MV-4-11 (cell line): ENCODE measurements at places on chromosomes 11 and 22.

GRCh38 chr11:133362156-133362555, 170.1 kb downstream of the OPCML start:
- DNase-seq = no peak

DNA sequence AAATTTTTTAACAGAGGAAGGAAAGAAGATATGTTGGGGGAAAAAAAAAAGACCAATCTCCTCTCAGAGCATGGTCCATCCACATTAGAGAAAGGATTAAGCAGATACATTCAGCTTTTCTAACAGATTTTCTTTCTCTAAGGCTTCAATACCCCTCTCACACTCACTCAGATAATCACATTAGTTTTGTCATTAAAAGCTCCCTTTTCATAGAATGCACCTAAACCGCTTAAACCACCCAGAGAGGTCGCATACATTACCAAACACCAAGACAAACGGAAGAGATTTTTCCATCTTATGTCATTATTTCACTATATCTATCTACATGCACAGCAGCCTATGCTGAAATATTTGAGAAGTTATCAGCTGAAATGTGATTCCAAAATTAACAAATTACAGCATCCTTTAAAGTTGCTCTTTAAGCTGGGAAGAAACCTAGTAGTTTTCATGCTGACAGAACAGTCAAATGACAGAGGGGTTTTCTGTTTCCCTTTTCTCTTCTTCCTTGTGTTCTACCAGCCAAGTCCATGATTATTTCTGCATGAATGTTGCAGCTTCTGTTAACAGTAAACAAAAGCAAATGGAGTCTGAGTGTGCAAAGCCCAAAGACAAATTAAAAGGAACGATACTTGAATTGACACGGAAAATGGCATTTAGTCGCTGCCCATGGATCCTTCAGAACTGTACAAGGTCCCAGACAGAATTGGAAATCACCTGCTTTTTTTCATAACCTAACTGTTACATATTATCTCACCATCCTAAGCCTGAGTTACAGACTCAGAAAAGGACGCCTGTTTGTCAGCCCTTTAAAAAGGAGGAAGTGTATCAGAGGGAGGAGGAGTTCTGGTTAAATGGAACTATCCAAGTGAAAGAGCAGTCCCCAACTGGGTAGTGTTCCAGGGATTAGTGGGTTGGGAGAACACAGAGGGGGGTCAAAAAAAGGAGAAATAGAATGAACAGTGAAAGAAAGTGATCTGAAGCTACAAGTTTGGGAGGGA, 54.6 kb downstream of the PRCP start:
- DNase-seq = peak; percentile 80

DNA sequence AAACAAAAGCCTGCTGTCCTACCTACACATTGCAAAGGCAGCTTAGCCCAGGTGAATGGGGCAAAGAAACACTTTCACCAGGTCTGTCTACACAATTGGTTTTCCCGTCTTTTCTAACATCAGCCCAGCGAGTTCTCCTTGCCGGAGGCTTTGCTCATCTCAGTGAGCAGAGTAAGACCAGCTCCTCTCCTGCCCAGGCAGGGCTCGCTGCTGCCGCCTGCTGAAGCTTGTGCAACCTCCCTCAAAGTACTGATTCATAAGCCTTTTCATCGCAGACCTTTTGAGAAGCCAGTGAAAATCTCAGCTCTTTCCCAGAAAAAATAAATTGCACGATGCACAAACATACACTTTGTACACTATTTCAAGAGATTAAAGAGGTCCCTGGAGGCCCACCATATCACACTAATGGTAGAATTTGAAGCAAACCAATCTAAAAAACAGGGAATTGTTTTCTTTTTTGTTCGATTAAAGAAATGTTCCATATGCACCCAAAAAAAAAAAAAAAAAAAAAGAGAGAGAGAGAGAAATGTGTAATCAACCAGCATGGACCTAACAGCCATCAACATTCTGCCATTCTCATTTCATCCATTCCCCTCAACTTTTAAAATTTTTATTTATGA, 328.1 kb upstream of the MPPED2 start:
- no peak for DNase-seq

DNA sequence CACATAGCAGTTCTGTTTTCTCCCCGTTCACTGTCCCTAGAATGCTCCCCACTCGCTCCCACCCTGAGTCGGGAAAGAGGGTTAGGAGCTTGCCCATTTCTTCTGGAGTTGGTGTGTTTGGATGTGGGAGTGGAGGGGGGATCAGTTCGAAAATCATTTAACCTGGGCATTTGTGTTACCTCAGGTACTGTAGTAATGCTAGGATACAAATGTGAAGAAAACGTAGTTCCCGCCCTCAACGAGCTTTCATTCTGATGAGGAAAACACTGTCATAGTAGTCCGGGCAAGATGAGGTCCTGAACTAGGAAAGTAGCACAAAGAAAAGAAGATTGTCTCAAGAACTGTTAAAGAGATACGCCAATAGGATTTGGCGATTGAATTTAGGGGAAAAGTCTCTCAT, 539 bp downstream of the SDHD start:
- DNase-seq = no peak

DNA sequence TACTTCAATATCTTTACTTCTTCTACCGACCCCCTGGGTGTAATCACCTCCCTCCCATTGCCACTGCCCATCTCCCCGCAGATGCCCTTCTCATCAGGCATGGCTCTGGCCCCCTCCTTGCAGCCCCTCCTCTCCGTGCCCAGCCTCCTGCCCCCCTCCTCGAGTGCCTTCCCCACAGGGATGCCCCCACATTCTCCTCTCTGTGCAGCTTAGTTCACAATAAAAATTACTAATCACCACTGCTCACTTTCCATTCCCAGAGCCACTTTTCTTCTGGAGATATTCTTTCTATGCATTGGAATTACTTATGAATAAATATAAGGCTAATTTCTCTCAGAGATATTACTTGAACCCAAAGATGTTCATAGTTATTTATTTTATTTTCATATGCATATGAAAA, 22.1 kb downstream of the IFITM10 start:
- no peak for DNase-seq

- no peak for DNase-seq
Measured at GRCh38 chr11:48058064-48058463, 77.7 kb downstream of the PTPRJ start.

- DNase-seq = no peak
Measured at GRCh38 chr11:67645521-67646461, 4.7 kb downstream of the ACY3 start.

GRCh38 chr11:61037441-61038093, 64.7 kb upstream of the CD5 start:
- no peak for DNase-seq

GRCh38 chr11:60756307-60757032, at the start of gene MS4A15:
Gene MS4A15 (plus strand): TSS chr11:60756867. CDS start chr11:60763734, 6,867 bp downstream.
- DNase-seq = peak; percentile 61

GRCh38 chr11:65773784-65774411, 6.9 kb downstream of the AP5B1 start:
- DNase-seq = peak; percentile 18

- DNase-seq = no peak
Measured at GRCh38 chr22:44793506-44794172, 41.3 kb downstream of the ARHGAP8 start.

DNA sequence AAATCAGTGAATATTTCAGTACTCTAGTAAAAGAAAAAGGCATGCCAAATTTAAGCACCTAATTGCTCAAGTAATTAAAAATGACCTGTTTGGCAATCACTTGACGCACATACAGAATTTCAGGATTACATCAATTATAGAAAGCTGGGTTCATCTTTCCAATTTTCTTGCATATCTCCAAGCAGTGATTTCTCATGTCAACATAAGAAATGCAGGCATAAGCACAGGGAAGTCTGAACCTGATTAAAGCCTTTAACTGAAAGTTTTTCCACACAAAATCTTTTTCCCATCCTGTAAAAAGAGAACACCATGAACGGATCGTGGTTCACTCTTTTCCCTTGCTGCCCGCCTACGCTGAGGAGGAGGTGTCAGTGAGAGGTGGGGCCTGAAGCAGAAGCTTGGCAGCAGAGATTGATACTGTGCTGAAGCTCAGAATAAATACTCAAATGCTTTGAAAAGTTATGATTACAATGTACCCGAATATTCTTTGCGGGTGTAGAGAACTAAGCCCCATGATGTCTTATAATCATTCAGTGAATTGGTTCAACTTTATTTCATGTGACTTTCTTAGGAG, 704.1 kb upstream of the CCDC90B start:
- no peak for DNase-seq

- DNase-seq = peak; percentile 84
Measured at GRCh38 chr11:123590296-123590912, 64.0 kb downstream of the SCN3B start.

- no peak for DNase-seq
Measured at GRCh38 chr11:131206671-131207070, 163.7 kb upstream of the NTM start.

DNA sequence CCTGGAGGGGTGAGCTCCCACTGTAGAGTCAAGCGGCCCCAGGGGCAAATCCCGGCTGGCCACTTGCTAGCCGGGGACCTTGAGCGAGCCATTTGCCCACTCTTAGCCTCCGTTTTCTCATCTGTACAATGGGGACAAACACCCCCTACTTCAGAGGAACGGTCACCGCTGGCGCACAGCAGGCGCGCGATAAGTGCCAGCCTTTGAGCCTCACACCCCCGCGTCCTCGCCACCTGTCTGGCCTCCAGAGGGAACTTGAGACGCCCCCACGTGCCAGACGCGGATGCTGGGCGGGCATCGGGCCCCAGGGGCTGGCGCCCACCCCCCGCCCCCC, 72.6 kb upstream of the TCF20 start:
- no peak for DNase-seq

DNA sequence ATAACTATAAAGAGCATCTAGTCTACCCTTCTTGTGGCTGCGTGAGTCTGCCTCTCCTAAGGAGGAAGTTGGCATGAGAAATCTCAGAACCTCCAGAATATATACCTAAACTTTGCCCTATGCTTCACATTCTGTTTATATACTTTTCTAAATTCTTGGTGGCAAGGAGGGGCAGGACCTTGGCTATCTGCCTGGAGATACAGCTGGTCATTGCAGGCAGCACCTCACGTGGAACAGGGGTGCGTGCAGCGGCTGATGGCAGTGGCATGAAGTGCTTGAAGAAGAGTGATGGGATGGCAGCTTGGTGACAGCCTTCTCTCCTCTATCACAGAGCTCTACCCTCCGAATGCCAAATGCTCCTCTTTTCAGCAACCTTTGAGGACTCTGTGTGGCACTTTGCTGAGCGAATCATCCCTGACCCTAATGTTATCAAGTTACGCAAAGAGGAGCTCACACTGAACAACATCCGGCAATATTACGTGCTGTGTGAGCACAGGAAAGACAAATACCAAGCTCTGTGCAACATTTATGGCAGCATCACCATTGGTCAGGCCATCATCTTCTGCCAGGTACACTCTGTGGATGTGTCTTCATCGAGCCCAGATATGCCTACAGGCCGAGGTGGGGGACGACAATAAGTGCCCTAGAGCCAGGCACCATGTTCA, 12.5 kb downstream of the DDX25 start:
- no peak for DNase-seq

DNA sequence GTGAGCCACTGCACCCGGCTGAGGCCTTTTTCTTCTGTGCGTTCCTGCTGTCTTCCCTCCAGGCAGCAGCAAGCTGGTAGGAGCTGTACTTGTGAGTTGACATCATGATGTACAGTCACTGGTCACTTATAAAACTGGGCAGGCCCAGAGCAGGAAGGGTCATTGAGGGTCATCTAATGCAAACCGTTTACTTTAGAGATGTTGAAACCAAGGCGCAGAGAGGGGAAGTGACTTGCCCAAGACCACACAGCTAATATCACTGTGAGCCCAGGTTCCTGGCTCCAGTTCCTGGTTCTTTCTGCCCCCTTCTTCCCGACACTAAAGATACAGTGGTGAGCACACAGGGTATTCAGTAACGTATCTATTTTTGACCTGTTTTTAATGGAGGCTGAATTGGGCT, 27.3 kb downstream of the PTPRJ start:
- DNase-seq = peak; percentile 80

DNA sequence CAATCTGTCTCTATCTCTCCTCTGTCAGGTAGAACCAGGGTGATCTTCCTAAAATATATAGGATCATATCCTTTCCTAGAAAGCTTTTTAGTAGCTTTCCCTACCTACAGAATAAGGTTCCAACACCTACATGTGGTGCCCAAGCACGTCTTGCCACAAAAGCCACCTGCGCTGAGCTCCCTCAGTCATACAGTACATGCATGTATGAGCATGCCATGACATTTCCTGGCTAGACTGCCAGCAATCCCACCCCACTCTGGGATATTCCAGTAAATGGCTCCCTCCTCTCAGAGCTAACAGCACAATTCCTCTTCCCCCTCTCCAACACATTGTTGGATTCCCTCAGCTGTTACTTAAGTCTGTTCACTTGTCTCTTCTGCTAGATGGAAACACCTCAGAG, 398.0 kb downstream of the TENM4 start:
- no peak for DNase-seq

GRCh38 chr11:45169310-45170072, 23.1 kb downstream of the PRDM11 start:
- DNase-seq = peak; percentile 33

DNA sequence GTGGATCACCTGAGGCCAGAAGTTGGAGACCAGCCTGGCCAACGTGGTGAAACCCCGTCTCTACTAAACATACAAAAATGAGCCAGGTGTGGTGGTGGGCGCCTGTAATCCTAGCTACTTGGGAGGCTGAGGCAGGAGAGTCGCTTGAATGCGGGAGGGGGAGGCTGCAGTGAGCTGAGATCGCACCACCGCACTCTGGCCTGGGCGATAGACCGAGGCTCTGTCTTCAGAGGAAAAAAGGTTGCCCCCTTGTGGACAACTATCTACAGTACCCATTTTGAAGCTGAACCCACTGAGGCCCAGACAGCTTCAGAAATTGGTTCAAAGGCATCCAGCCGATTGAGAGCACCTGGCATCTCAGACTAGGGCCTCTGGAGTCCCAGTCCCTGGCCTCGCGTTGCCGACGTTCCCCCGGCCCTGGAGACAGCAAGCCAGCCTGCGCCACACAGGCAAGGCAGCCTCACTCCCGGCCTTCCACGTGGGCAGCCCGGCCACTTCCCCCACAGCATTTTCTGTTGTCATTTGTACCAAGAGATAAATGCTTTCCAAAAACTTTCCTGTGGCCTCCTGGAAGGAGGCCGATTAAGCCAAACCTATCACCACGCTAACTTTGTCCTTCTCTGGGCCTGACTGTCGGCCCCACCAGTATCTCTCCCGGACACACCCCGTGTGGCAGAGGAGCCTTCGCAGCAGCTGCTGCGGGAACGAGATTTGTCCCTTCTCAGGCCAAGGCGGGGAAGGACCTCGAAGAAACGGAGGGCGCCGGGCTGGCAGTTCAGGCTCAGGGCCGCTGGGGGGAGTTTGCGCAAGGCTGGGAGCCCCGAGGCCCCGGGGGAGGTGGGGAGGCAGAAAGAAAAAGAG, 82.8 kb downstream of the FLI1 start:
- no peak for DNase-seq

GRCh38 chr11:96045622-96046456, 121.9 kb upstream of the MTMR2 start:
- DNase-seq = no peak

GRCh38 chr22:48365386-48365785, 1462.3 kb downstream of the BRD1 start:
- no peak for DNase-seq

- DNase-seq = no peak
Measured at GRCh38 chr22:41876275-41876674, 38.6 kb downstream of the SHISA8 start.
